Uterine smooth muscle cell (primary cell): ENCODE measurements at places on chromosomes 6 and 20. TPM values are rescaled to one million over a fixed set of nuclear protein-coding genes. Genes with fewer than 3 reads are reported as not detected.

HLA-DPA1 gene
- total RNA-seq: 0.55 and 4.0 TPM in 2 replicates

EGFL8 gene
- total RNA-seq: 0.66 and 1.00 TPM in 2 replicates

CST7 gene
- 0.37 TPM in 1 of 2 replicates, not detected in the other for total RNA-seq

PIM1 gene
- total RNA-seq: 13.2 and 27.2 TPM in 2 replicates

TFAP2C gene
- 8.5 and 9.5 TPM in 2 replicates for total RNA-seq

ABHD16A gene
- total RNA-seq: 42.8 and 50.0 TPM in 2 replicates

FILIP1 gene
- total RNA-seq: 0.62 and 1.4 TPM in 2 replicates

ZBTB12 gene
- 4.9 and 8.1 TPM in 2 replicates for total RNA-seq

SIRPB1 gene
- 0.25 and 0.55 TPM in 2 replicates for total RNA-seq

CRISP3 gene
- not detected in 2 replicates for total RNA-seq

TNFRSF6B gene
- total RNA-seq: 57.4 and 110 TPM in 2 replicates

HS3ST5 gene
- total RNA-seq: 1.2 and 2.0 TPM in 2 replicates

GPLD1 gene
- total RNA-seq: 0.33 and 0.87 TPM in 2 replicates

LCA5 gene
- total RNA-seq: 4.2 and 6.7 TPM in 2 replicates

TTLL9 gene
- total RNA-seq: under 0.01 TPM in 1 of 2 replicates, not detected in the other

PACRG gene
- total RNA-seq: 0.25 and 0.33 TPM in 2 replicates

ILRUN gene
- total RNA-seq: 50.9 and 60.2 TPM in 2 replicates

GJA1 gene
- total RNA-seq: 355 and 1,114 TPM in 2 replicates

OLIG3 gene
- not detected in 2 replicates for total RNA-seq

CTCFL gene
- total RNA-seq: not detected in 2 replicates

OR12D1 gene
- total RNA-seq: not detected in 2 replicates

OPN5 gene
- not detected in 2 replicates for total RNA-seq

CDK5RAP1 gene
- 20.5 and 36.1 TPM in 2 replicates for total RNA-seq

TFAP2D gene
- total RNA-seq: not detected in 2 replicates

ID4 gene
- 15.8 and 18.6 TPM in 2 replicates for total RNA-seq
